Transverse colon (tissue), 4 donors: ENCODE measurements at places on chromosomes 3 and 15.
A peak's percentile ranks its signal among the peaks of the same experiment; 100 is the strongest.

- DNase-seq = peak; percentile 80
Measured at GRCh38 chr3:42507252-42507651, 4.8 kb downstream of the VIPR1 start.

DNA sequence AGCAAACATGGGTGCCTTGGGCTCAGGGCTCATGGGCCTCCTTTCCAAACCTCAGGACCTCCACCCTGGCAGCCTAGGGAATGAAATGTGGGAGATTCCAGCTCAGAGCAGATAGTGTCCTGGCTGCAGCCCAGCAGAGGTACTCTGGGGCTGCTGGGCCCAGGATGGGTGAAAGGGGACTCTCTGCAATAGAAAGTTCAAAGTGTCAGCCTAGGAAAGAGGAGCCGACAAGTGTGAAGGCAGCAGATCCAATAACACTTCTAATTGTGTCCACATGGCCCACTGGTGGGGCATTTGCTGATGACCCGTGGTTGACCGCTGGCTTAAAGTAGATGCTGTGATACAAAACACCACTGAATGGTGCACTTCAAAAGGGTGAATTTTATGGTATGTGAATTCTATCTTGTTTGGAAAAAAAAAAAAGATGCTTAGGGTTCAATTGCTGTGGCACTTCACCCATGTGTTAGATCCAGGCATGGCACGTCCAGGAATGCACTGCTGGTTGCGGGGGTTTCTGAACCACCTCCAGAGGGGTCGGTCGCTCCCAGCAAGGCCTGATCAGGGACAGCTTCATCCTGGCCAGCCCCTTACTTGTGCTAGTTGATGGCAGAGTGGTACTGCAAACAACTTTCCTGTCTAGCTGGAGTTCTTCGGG lies 20.9 kb downstream of the AMOTL2 start:
- DNase-seq = no peak

- DNase-seq = no peak
Measured at GRCh38 chr15:68500363-68501258, 68.6 kb upstream of the ITGA11 start.

DNA sequence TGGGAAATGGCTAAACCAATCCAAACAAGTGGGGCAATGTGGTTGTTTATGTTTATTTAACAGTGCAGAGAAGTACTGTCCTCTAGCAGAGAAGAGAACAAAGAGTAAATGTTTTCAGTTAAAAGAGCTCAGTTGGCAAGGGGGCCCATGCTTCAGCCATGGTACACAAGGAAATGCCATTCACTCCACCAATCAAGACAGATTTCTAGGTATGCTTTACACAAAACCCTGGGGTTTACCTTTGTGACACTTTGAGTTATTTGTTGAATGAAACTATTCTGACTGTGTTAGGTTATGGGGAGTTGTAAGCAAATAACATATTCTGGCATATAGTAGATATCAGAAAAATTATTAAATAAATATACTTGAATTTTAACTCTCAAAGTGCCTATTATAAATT lies 228.5 kb upstream of the MME start:
- no peak for DNase-seq

- DNase-seq = no peak
Measured at GRCh38 chr3:52492059-52492458, 3.1 kb upstream of the STAB1 start.
